Stimulated activated naive CD4-positive, alpha-beta T cell treated with Interleukin-2 at 50 U/mL for 16 hours (primary cell): ENCODE measurements at places on chromosomes 1 and 21.

DNA sequence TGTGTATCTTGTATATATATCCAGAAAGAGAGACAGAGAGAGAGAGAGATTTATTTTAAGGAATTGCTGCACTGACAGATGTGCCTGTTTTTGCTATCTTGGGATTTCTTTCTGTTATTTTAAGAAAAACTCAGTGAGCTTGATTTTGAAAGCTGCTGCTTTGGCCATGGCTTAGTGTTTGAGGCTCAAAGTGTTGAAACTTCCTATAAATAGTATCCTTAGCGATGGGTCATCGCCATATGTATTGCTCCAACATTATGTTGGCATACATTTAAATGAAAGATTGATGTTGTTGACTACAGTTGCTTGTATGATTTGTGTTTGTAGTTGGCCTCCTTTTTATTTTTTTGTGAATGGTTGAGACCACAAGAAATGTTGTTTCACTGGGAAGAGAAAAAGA is 29.0 kb upstream of the NTPCR start:
- DNase-seq, result no peak

DNA sequence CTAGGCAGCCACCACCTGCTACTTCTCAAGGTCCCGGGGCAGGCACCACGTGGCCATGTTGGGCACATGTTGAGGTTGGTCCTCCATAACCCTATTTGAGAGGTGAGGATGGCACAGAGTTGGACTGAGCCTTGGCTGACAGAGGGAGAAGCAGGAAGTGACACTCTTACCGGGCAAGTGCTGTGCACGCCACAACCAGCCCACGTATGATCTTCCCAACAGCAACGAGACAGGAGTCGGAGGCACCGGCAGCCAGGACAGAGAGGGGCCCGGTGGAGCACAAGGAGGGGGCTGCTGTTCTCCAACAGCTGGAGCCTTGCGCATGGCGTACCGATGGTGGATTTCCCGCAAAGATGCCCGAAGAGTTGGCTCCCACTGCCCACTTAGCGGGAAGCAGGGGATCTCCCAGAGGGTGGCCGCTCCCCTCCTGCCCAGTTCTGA is 3.4 kb downstream of the CLEC20A start:
- no peak for DNase-seq

GRCh38 chr1:178282949-178283367 is 189.1 kb downstream of the RASAL2 start:
- DNase-seq, result no peak

DNA sequence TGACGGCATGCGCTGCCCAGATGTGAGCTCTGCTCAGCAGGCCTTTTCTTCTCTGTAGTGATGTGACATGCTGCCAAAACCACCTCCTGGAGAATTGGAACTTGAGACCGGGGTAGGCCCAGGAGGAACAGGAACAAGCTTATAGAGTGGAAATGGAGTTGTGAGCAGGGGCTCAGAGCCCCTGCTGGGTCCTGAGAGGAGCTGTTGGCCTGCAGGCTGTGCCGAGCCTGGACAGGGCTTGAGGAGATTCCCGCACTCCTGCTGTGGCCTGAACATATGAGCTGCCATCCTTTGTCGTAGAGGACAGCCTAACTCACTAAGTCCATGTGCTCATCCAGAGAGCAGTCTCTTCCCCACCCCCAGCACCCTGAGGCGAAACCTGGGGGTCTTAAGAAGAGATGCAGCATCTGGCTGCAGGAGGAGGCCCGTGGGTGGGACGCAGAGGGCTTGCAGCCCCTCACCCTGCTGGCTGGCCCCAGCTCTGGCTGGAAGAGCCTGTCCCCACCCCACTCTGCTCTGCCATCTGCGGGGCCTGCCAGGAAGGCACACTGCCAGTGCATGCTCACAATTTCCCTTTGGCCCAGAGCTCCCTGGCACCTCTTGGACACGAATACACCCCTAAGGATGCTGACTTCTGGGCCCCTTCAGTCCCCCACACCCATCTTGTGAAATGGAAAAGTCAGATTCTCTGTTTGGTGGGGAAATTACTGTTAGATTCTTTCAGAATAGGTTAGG is 42.5 kb downstream of the PTPRF start:
- no peak for DNase-seq

- DNase-seq, result no peak
These were observed 31.7 kb downstream of the EDN2 start for GRCh38 chr1:41452704-41453290.

GRCh38 chr1:223551610-223552009 is 113.9 kb downstream of the CAPN8 start:
- no peak for DNase-seq

GRCh38 chr1:204130981-204131892 is 20.6 kb downstream of the ETNK2 start:
- DNase-seq, result no peak

GRCh38 chr1:106889583-106889982 is 166.9 kb upstream of the PRMT6 start:
- DNase-seq, result no peak

- no peak for DNase-seq
These were observed 48.4 kb upstream of the IGSF5 start for GRCh38 chr21:39696618-39697017.

DNA sequence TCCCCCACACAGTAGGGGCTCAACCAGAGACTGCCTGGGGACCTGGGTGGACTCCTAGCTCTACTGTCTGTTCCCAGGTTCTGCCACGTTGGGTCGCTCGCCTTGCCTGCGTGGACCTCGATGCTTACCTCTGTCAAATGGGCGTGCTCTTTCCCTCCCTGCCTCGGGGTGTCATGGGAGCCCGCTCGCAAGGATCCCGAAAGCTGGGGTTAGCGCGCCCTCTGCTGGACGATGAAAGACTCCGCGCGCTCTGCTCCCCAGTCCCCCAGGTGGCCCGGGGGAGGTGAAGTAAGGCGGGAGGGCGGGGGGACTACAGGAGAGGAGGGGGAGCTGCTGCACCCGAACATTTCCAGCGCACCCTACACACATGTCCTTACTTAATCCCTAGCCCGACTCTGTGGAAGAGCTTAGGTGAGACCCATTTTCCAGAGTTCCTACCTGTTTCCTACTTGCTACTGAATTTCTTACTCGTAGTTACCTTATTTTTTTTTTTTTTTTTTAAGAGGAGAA is 2.3 kb upstream of the BSND start:
- DNase-seq, result peak; percentile 76

- no peak for DNase-seq
These were observed 30.4 kb upstream of the ZBTB21 start for GRCh38 chr21:42040411-42041180.

DNA sequence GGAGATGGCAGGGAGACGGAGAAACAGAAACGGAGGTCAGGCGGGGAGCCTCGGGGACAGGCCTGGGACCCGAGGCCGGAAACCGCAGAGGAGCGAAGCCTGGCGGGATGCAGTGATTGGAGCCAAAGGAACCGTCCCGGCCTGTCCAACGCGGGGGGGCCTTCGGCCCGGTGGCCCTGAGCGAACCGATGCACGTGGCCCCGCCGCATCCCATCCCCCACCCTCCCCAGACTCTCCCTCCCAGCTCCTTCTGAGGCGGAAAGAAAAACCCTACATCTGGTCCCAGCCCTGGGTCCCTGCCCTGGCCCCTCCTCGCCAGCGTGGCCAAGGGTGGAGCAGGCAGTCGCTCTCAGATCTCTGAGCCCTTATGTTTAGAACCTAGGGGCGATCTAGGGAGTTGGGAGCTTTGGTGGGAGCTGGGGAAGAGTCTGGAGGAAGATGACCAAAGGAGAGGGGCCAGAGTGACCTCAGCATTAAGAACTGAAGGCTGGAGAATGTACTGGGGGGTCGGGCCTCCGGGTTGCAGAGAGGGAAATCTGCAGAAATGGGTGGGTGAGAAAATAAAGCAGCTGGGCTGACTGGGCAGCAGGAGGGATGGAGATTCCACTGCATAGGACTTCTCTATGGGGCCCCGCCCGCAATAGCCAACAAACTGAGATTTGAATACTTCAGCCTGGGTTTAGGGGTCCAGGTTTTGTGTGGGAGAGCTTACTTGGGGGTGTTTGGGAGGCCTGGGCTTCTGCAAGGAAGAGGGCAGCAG is 1.5 kb upstream of the CRABP2 start:
- no peak for DNase-seq

GRCh38 chr1:215477632-215478031 is 89.5 kb upstream of the KCTD3 start:
- no peak for DNase-seq

- DNase-seq, result no peak
These were observed 30.8 kb downstream of the USP48 start for GRCh38 chr1:21752186-21752585.

DNA sequence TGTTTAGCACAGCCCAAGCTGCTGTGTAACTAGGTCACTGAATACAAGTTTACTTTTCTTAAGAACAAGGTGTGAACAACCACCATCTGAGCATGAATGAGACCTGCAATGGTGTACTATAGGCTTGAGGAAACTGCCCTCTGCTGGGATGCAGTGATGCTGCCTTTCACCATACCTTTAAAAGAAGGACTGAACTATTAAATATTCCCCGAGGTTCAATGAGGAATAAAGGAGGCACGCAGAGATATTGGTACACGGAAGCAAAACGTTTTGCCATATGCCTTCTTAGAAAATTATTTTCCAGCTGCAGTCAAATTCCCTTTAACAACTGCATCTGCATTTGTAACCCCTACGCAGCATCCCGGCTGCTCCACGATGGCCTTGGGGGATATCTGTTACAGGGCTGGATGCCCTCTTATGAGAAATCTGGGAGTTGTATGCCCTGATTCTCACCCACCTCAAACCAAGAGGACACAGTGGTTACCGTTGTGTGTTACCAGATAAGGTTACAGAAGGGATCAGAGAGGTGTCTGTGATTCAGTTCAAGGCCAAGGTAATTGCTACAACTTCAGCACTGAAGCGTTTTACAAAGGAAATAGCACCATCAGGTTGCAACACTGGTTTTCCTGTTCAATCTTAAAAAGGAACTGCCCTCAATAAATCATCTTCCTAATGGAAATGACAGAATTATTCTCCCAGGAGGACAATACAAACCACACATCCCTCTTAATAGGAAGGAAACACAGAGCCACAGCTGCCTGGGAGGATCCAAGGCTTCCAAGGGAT is 470.5 kb downstream of the LTN1 start:
- no peak for DNase-seq

DNA sequence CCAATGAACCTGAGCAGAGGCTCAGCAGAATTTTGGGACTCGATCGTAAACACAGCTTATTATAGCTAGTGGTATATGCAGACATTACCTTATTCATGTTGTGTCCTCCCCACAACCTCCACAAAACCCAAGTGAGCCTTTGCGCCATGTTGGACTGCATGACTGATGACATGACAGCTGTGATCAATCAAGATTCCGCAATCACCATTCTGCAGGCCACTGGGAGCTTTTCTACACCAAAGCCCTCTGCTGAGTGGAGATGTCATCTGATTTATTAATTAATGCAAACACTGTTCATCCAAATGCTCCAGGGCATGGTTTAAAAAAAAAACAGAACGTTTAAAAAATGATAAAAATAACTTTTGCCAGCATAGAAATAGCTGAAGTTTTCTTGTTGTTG is 7.9 kb upstream of the SRP9 start:
- no peak for DNase-seq

- no peak for DNase-seq
These were observed 277.1 kb downstream of the TRABD2B start for GRCh38 chr1:47720111-47720510.

DNA sequence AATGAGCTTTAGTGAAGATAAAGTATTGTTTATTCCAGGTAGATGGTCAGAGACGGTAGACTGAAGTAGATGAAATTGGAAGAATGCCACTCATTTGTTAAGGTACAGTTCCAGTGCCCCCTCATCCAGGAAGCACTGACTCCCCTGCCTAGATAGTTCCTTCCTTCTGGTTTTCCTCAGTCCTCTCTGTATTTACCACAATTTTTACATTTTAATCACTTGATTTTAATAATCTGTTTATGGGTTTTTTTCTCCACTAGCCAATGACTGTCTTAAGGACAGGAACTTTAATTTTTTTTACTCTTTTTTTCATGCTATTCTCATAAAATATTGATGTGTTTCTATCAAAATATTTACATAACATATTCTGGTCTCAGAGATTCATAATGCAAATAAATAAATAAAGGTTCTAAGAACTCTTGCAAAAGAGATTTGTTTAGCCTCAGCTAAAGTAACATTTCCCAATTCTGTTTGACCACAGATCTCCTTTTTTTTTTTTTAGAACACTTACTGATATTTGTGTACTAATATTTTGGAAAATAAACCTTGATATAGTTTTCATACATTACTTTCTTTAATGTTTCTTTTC is 651.6 kb downstream of the PLPP3 start:
- DNase-seq, result no peak

DNA sequence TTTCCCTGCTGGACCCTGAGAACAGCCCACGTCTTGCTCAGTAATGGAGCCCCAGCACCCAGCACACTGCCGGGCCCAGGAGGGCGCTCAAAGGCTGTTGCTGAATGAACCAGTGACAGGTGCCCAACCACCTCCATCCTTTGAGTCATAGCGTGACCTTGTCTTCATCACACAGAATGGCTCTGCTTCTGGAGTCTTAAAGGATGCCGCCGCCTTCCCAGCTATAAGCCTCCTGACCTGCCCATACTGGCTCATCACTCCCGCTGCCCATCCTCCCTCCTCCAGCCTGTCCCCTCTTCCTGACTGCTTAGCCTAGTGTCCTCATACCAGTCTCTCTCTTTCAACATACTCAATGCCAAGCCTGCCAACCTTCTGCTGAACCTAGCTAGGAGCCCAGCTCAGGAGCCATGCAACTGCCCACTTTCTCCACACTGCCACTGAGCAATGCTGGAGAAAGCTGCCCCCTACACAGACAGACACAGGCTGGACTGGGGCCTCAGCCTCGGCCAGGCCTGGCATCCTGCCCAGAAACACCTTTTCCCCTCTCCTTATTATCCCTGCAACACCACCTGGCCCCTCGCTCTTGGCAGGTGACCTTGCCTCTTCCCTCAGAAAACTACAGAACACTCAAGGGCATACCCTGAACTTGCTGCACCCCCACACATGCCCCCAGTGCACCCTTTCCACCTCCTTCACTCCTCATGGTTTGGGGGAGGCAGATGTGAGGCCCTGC is 14.1 kb downstream of the TTC39A start:
- DNase-seq, result no peak

DNA sequence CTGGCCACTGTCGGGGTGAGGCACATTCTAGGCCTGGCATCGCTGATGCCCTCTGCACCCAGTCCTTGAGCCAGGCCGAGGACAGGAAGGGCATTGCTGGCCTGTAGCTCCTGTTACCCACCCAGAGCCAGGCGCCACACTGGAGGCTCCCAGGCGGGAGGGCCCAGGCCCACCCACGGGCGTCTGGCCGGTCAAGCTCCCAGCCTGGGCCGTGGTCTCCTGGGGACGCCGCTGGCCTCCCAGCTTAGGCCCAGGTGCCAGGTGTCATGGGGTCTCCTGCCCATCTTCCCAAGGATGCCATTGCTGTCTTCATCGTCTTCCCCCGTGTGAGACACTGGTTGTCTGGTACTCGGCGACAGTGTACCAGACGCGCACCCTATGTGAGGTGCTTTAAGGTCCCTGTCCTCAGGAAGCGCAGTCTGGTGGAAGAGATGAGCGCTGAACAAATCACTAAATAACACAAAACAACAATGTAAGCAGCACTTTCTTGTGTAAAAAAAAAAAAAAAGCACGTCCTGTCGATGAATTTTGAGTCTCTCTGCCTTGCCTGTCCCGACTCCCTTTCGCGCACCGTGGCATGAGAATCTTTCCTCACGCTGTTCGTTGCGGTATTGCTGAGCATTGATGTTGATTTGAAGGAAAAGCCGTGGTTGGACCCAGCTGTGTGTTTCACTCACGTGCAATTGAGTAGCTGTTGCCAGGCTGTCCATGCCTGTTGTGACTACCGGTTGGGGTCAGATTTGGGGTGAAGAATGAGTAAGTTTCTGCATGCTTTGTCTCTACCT is 27.0 kb upstream of the TRAPPC10 start:
- DNase-seq, result no peak
